ENCODE measurements at places on chromosomes 5 and 9.
A peak's percentile ranks its signal among the peaks of the same experiment; 100 is the strongest.

GRCh38 chr5:11684607-11685006, 219.6 kb downstream of the CTNND2 start:
- no peak for DNase-seq

GRCh38 chr9:114880291-114880745, 50.1 kb downstream of the TNFSF8 start:
- DNase-seq = no peak

GRCh38 chr5:1555011-1555807, 31.4 kb upstream of the LPCAT1 start:
- DNase-seq = no peak

DNA sequence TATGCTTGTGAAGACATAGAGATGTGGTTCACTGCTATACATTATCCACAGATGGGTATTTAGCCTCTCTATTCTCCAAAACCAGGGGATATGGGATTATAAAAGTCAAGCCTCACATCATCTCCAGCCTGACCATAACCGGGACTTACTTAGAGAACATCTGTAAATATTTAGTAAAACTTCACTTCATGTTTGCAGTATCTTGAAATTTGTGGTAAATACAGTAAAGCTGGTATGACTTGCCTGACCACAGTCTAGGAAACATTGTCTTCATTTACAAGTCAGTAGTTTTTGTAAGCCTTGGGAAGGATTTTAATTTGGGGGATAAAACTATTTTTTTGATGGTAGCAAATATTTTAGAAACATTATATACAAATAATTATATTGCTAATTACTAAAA, 64.2 kb downstream of the MAST4 start:
- DNase-seq = no peak

- no peak for DNase-seq
Observed at GRCh38 chr5:57499262-57500050, 16.8 kb upstream of the ACTBL2 start.

- DNase-seq = no peak
Observed at GRCh38 chr9:28289746-28290145, 716.5 kb upstream of the C9orf72 start.

DNA sequence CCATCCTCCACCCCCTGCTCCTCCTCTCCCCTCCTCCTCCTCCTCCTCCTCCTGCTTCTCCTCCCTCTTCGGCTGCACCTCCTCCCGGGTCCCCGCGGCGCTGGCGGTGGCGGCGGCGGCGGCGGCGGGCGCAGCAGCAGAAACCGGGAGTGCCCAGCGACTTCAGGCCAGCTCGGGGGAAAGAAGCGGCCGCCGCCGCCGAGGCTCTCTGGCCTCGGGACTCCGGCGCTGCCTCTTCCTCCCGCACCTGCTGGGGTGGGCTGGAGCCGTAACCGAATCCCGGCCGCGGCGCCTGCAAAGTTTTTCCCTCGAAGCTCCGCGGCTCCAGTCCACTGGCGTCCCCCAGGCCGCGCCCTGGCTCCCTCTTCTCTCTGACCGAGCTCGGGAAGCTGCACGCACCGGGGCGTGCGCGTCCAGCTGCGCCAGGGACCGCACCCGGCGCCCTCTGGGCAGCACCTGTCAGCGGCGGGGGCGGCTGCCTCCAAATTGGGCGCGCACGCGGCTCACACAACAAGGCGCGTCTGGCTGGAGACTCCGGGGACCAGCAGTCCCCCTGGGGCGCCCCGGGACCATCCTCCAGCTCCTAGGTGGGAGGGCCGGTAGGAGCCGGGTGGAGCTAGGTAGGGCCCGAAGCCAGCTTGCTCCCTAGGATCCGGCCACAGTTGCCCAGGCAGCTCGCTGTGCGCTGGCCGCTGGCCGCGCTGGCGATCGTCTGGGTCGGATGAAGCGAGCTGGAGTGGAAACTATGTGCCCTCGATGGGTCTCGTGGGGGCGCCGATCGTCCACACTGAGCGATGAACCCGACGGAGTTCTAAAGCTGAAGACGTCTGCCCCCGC, at the start of gene MCTP1:
TSS of gene MCTP1 (minus strand) at position 523 of the 837 bp plus-strand sequence.
- DNase-seq = peak; percentile 2

DNA sequence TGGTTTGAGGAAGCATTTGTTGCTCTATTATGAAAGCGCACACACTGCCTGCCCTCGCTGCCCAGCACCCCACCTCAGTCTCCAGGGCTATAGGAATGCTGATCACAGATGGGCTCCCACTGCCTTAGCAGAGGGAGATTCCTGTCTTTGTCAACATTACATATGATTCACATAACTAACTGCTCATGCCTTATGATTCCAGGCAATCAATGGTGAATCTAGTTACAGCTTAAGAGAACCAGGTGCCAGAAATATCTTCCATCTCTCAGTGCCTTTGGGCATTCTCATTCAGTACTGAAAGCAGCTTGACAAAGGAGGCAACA, 458.9 kb upstream of the C9orf72 start:
- no peak for DNase-seq

DNA sequence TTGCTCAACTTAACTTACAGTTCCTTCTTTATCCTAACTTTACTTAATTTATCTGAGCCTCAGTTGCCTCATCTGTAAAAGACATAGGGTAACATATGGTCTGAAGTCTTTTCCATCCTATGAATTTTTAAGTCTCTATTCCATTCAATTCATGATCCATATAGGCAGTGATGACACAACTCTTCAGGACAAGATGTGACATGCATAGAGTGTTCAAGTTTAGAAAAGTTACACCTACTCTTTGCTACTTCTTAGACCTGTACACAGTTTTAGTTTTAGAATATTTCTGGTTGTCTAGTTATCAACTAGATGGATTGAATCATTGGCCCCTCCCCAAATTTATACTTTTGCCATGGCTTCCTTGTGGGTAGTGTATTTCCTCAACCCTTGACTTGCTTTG, 50.7 kb upstream of the ELL2 start:
- DNase-seq = no peak

- no peak for DNase-seq
Observed at GRCh38 chr5:71939452-71940230, 167.6 kb upstream of the MAP1B start.

- no peak for DNase-seq
Observed at GRCh38 chr5:153866176-153866575, 172.5 kb downstream of the FAM114A2 start.

DNA sequence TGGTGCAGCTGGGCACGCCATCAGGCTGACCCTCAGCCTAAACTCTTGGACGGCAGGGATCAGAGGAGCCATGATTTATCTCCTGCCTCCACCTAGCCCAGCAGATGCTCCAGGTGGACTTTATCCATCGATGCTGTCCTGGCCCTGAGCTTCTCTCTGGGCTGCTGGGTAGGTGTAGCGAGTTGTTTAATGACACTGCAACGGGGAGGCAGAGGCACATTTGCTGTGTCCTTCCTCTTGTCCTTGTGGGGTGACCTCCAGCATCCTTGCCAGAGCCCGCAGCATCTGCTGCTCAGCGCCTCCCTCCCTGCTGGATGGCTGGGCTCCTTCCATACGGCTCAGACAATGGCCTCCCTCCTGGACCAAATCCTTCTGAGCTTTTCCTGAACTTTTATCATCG, 103.1 kb upstream of the IRX4 start:
- no peak for DNase-seq

DNA sequence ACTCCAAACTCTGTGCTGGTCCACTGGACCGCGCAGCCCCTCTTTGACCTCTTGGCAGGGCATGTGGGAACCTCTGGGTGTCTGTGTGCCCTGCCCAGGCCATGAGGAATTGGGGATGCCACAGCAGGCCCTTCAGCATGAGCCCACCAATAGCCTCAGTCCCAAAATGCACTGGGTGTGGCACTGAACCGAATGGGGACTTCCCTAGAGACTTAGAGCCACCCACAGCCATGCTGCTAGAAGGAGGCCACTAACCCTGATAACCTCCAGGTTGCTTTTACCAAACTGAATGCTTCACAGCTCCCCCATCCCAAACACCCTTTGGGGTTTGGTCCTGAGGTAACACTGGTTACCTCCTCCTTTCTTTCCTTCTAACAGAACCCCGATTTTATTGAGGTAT, 302.7 kb downstream of the PIK3R1 start:
- no peak for DNase-seq

DNA sequence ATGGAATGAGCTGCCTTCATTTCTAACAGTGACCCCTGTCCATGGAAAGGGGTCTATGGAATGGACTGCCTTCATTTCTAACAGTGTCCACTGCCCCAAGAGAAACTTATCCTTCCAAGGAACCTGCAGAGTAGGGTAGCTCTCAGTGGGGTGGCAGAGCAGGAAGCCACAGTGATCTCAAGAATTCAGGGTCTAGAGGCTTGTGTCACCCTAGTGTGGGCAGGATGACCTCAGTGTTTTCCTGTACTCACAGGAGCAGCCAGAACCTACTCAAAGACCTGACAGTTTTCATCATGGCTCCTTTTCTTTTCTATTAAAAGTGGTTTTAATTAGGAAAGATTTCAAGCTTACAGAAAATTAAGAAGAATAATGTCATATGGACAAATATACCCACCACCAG, 27.5 kb downstream of the SEC61B start:
- DNase-seq = no peak

- DNase-seq = no peak
Observed at GRCh38 chr5:91464886-91465646, 81.9 kb upstream of the ARRDC3 start.

GRCh38 chr5:72438141-72438540, 69.1 kb downstream of the ZNF366 start:
- DNase-seq = no peak

GRCh38 chr5:172479034-172479783, 24.9 kb upstream of the SH3PXD2B start:
- DNase-seq = peak; percentile 25

DNA sequence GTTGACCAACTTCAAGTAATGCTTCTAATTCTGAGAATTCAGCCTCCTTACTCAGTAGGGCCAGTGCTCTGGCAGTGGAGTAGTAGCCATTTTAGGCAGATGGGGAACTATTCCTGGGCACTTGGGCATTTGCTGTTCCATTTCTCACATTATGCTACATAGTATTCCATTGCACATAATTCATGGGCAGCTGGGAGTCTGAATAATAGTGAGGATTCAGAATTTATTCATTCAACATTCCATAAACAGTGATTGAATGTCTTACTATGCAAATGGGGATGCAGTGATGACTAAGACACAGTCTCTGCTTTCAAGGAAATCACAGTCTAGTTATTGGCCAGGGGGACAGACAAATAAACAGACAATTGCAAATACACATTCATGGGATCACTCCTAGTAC, 301.0 kb upstream of the KCNN2 start:
- DNase-seq = no peak

DNA sequence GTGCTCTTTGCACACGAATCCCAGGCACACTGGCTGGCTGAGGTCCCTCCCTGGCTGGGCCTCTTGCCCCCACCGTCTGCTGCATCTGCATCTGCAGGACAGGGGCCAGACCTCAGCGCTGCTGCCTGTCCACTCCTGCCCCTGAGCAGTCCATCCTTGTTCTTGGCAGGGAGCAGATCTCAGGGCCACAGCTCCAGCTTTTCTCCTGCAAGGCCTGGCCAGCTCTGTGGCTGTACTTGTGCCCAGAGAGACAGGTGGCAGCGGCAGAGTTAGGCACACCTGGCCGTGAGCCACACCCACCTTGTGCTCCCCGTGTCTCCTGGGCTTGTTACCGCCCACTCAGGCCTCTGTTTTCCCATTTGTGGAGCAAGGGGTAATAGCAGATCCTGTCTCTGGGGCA, 13.9 kb downstream of the NEK6 start:
- DNase-seq = no peak

DNA sequence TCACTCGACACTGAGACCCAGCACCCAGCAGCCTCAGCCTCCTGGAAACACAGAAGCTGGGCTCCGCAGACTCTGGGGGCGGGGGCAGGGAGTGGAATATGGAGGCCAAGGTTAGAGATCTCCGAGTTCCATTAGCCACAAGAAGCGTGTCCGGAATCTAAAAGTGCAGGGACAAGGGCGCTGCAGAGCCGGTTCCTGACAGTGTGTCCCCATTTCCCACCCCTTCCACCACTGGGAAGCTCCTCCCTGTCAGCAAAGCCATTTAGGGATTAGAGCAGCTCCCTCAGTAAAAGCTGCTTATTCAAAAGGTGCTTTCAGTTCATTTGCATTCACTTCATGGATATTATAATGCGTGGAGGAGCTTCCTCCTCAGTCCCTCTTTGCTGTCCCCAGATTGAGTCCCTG, 74.1 kb upstream of the HSPA9 start:
- DNase-seq = no peak

DNA sequence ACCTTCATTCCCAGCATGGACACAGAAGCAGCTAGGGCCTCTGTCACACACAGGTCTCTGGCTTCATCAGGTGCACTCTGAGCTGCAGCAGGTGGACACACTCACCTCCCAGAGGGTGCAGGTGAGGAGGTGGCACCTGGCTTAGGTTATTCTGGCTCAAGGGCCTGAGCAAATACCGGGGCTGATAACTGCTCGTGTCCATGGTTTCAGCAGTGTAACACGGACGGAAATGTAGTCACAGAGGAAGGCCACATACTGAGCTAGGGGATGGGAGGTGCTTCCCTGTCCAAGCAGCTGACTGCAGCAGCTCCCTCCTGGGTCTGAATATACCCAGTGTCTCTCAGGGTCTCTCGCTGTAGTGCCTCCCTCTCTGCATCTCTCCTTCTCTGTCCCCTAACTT, 5.7 kb downstream of the PHF2 start:
- no peak for DNase-seq

GRCh38 chr5:143056792-143057579, 286.8 kb downstream of the ARHGAP26 start:
- no peak for DNase-seq

GRCh38 chr5:72067682-72068470, 39.4 kb upstream of the MAP1B start:
- no peak for DNase-seq

- no peak for DNase-seq
Observed at GRCh38 chr9:120524038-120524437, 55.9 kb downstream of the CDK5RAP2 start.

GRCh38 chr9:120324461-120324860, 255.5 kb downstream of the CDK5RAP2 start:
- DNase-seq = no peak

- DNase-seq = peak; percentile 70
Observed at GRCh38 chr5:146565764-146566367, 49.9 kb upstream of the GPR151 start.

DNA sequence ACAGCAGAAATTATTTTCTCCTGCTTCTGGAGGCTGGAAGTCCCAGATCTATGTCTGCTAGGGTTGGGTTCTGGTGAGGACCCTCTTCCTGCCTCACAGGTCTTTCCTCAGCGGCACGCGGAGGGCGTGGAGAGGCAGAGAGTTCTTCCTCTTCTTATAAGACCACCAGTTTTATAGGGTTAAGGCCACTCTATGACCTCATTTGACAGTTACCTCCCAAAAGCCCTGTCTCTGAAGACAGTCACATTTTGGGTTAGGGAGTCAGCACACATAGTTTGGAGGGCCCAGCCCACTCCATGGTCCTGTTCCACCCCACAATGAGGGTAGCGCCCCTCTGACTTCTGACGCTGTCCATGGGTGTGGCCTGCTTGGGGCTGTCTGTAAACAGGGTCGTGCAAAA, 46.7 kb downstream of the TRIP13 start:
- DNase-seq = no peak

GRCh38 chr5:179171251-179171815, 111.2 kb downstream of the ZNF354C start:
- DNase-seq = no peak

GRCh38 chr5:95903838-95904237, 57.8 kb downstream of the ELL2 start:
- no peak for DNase-seq

GRCh38 chr9:129934780-129935179, 99.5 kb downstream of the USP20 start:
- no peak for DNase-seq

GRCh38 chr9:26537211-26537610, 355.4 kb downstream of the CAAP1 start:
- no peak for DNase-seq
